ENCODE measurements at places on chromosomes 16 and 17.
A peak's percentile ranks its signal among the peaks of the same experiment; 100 is the strongest.

DNA sequence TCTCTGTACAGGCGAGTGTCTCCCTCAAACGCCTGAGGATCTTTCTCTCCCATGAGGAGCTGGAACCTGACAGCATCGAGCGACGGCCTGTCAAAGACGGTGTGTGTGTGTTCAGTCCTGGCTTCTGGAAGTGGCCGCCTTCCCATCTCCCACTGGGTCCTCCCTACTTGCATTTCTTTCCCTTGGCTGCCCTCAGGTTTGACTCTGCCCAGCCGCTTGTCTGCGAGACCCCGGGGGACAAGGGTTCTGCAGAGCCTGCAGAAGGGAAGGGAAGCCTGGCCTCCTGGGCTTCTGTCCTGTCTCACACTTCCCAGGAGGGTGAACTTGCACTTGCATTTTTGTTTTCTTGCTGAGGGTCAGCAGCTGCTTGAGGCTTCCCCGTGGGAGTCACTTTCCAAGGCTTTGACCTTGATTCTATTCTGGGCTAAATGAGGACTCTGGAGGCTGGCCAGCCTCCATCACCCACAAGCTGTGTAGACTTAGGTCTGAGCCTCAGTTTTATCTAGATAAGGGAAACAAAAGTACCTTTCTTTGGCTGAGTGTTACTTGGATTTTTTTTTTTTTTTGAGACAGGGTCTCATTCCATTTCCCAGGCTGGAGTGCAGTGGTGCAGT is 122.3 kb downstream of the ABCC1 start:
- DNase-seq: no peak

GRCh38 chr17:50604513-50604912 is 30.2 kb upstream of the ABCC3 start:
- DNase-seq: peak; percentile 95

DNA sequence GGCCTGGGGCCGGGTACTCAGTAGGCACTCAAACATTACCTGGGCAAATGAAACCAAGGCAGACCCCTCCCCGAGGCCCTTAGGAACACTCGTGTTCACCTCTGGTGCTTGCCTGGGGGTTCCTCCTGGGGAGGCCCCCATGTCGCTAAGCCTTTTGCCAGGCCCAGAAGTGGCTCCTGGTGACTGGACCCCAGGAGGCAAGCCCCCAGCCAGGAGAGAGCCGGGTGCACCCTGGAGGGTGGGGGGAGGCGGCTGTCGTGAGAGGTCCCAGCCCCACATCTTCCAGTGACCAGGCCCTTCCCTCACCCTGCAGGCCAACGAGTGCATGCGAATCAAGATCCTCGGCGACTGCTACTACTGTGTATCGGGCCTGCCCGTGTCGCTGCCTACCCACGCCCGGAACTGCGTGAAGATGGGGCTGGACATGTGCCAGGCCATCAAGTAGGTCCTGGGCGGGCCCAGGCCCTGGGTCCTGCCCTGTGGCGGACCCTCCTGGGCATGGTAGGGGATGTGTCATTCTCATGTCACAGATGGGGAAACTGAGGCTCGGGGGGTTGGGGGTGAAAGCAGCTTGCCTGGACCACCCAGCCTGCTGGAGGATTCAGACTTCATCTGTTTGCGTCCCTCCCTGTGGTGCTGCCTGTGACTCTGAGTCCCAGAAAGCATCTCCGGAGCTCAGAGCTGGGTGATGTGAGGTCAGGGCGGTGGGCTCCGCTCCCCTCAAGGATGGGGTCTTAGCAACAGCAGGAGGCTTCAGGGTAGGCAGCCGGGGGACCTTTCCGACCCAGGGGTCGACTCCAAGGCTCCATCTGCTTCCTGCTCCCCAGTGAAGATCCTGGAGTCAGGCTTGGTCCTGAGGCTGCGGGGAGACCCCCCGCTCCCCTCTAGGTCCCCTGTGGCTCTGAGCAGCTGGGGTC is 32.5 kb downstream of the ADCY7 start:
- no peak for DNase-seq

- DNase-seq: no peak
Measured at GRCh38 chr17:63099425-63099824, 133.4 kb downstream of the TANC2 start.

DNA sequence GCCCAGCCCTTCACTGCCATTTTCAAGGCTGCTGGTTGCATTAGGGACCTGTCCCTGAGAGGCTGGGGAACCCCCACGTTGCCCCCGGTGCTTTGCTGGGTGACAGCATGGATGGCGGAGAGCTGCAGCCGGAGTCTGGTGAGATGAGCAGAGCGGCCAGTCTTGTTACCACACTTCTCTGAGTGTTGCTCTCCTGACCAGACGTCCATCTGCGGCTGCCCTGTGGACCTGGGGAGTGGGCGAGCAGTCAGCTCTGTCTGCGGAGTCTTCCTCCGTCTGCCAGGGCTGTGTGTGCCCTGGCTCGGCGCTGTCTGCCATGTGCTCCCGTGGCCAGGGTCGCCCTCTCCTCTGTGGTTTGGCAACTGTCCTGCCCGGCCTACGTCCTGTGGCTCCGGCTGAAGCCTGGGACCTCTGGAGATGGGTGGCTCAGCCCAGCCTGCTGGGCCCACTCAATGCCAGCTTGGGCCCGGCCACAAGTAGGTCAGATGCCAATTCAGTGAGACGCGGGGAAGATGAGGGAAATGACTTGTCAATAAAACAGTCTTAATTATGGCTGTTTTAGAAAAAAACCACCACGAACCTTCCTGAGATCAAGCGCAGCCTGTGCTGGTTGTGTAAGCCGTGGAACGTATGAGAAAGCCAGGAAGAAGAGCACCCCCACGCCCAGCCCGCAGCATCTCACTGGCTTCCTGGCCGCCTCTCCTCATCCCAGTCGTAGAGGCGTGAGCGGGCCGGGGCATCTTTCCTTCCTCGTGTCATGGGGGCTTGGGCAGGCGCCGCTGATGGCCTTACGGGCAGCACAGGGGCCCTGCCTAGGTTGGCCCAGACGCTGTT is 7.9 kb downstream of the KCTD5 start:
- no peak for DNase-seq

GRCh38 chr16:85369741-85370528 is 243.2 kb upstream of the GSE1 start:
- peak; percentile 84 for DNase-seq

GRCh38 chr16:22188595-22189442 is 17.3 kb upstream of the EEF2K start:
- DNase-seq: peak; percentile 72

DNA sequence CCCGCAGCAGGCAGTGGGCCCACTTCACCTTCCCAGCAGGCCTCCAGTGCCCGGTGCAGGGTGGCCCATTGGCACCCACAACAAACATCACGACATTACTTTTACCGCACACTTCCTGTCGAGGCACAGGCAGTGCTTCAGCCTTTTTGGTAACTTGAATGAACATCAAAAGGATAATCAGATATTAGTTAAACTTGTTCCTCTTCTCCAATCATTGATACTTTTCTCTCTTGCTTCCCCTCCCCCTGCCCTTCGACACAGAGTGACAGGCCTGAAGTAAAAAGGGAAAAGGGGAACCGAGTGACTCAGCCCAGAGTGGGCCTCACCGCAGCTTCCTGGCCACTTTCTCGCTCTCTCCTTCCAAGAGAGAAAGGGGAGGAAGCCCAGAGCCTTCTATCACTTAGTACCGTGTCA is 507.0 kb downstream of the MAF start:
- DNase-seq: no peak

Measured in BE2C (cell line).